Prostate gland (tissue), 2 donors: ENCODE measurements at places on chromosomes 4 and X.

DNA sequence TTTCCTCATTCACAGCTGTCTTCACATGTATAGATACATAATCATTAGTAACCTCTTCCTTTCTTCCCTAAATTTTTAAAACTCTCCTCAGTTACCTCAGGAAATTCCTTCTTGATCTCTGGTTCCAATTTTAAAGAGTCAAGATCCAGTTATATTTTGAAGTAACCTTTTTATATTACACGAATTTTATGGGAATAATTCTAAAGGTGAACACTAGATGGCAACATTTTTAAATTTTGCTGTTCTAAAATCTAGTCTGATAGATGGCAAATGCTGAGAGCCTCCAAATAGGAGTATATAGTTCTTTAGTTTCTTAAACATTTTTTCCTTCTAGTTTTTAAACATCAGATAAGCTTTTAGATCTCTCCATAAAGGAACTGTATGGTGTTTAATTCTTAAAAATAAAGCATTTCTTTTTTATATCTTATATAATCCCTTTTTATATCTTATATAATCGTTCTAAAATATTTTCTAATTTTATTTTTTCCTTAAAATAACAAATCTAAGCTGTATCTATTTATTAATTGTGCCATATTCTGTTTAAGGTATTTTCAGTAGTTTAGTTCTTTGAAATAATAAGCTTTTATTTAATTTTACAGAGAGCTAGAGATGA, 37.9 kb upstream of the PAPSS1 start:
- no peak for DNase-seq
- H3K27ac ChIP-seq = no peak overlapping the region
- H3K36me3 ChIP-seq = no peaks in the 10 kb centered on the region

- no peak overlapping the region for H3K27ac ChIP-seq
- H3K4me1 ChIP-seq = no peaks in the 10 kb centered on the region
- H3K36me3 ChIP-seq = no peaks in the 10 kb centered on the region
- no peak overlapping the region for H3K4me3 ChIP-seq
- no peaks in the 10 kb centered on the region for H3K27me3 ChIP-seq
These were observed 22.3 kb downstream of the GAB3 start for GRCh38 chrX:154728431-154729190.

GRCh38 chr4:154521607-154522006, 28.6 kb downstream of the PLRG1 start:
- no peaks in the 10 kb centered on the region for H3K27me3 ChIP-seq
- no peaks in the 10 kb centered on the region for H3K36me3 ChIP-seq
- no peaks in the 10 kb centered on the region for H3K4me1 ChIP-seq

DNA sequence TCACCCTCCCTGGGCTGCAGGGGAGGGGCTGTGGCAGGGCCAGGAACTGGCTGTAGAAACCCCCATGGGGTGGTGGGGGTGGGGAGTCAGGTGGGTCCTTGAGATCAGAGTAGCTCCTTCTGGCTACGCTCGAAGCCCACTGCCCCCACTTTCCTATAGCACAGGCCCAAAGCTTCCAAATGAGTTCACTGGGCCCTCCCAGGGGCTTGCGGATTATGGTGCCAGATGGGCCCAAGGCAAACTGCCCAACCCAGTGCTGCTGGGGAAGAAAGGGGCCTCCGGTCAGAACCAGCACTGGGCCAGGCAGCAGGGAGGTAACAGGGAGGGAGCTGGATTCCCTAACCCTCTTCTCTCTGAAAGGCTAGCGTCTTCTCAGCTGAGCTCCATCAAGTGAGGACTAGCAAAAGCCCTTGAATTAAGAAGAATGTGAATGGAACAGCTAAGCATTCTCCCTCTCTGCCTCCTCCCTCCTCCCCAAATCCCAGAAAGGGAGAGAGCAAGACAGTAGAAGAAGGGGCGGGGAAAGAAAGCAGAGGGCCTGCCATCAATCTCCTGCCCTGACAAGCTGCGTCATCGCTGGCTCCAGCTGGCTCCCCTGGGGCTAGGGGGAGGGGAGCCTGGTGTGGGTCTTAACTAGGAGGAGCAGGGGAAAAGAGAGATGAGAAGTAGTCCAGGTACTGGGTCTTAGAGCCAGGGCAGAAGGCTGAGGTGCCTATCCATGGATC, 34.7 kb downstream of the FRMPD3 start:
- H3K36me3 ChIP-seq = no peaks in the 10 kb centered on the region
- H3K27ac ChIP-seq = no peak overlapping the region
- H3K4me3 ChIP-seq = no peak overlapping the region
- no peaks in the 10 kb centered on the region for H3K27me3 ChIP-seq
- no peaks in the 10 kb centered on the region for H3K4me1 ChIP-seq
- no peak for DNase-seq

- no peaks in the 10 kb centered on the region for H3K4me1 ChIP-seq
- no peak for DNase-seq
- no peaks in the 10 kb centered on the region for H3K36me3 ChIP-seq
These were observed 88.1 kb downstream of the FSTL5 start for GRCh38 chr4:162075726-162076125.

DNA sequence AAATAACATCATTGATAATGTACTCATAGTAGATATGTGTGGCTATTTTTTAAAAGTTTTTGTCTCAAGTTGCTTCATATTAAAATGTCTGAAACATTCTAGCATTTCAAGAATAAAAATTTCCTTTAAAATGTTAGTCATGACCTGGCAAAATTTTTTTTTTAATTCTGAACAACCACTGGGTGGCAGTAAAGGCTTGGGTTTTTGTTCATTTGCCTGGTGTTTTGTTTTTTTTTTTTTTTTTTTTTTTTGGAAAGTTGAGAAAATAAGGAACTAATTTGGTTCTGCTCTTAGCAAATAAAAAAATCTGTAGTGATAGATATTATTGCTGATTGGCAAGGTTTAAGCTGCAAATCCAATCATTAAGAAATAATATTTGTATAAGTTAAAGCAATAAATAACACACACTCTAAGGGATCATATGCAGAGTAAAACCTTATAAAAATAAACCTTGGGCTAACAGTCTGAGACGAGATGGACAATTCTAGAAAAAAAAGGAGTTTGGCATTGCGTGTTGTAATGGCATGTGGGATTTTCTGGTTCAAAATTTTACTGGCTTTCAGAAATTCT, 81.4 kb downstream of the CEP44 start:
- H3K27me3 ChIP-seq = no peaks in the 10 kb centered on the region
- no peaks in the 10 kb centered on the region for H3K4me1 ChIP-seq
- H3K27ac ChIP-seq = no peak overlapping the region

- H3K4me3 ChIP-seq = no peak overlapping the region
- H3K4me1 ChIP-seq = no peaks in the 10 kb centered on the region
- H3K27ac ChIP-seq = no peak overlapping the region
- no peaks in the 10 kb centered on the region for H3K27me3 ChIP-seq
- DNase-seq = no peak
These were observed 765.0 kb upstream of the DIAPH2 start for GRCh38 chrX:95919605-95920004.

DNA sequence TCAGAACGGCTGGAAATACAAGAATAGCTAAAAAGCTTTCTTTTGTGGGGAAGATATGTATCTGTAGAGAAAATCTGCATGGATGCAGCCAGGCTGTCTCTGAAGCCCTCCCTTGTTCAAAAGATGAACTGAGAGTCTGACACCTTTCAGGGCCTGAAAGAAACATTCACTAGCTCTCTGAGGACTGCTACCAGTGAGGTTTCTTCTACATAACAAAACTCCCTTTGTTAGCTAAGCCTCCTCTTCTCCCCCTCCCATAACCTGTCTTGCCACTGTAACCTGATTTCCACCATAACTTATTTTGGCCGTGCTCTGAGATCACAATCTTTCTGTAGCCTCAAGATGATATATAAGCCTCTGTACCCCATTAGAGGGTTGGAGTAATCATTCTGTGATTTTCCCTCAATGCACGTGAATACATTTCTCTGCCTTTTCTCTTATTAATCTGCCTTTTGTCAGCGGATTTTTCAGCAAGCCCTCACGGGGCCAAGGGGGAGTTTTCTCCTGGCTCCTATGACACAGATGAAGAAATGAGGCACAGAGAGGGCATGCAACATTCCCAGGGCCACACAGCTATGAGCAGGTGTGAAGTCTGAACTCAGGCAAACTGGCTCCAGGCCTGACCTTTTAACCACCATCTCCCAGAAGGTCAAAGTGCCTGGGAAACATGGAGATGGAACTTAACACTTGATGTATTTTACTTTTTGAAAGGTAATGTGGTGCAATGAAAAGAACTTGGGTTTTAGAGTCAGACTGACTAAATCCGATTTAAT, 161.6 kb upstream of the PRDX4 start:
- no peaks in the 10 kb centered on the region for H3K27me3 ChIP-seq
- no peaks in the 10 kb centered on the region for H3K36me3 ChIP-seq
- peak; percentile 15 for DNase-seq
- no peaks in the 10 kb centered on the region for H3K4me1 ChIP-seq

DNA sequence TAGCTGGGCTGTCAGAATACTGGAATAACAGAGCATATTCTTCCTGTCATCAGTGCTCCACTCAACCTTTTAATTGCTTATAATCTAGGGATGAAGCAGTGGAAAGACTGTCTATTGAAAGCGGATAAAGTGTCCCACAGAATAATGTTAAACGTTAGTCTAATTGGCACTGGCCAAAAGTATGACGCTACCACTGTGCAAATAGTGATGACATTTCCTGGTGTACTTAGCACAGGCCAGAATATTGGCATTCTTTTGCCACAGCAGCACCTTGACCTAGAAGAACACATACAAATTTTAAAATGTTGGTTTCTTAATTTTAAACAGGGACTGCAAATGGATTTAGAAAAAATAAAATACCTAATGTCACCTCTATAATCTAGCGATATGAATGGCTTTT, 635.2 kb upstream of the SPANXN1 start:
- no peaks in the 10 kb centered on the region for H3K36me3 ChIP-seq
- no peak overlapping the region for H3K4me3 ChIP-seq
- no peak overlapping the region for H3K27ac ChIP-seq
- DNase-seq = no peak
- H3K4me1 ChIP-seq = no peaks in the 10 kb centered on the region

DNA sequence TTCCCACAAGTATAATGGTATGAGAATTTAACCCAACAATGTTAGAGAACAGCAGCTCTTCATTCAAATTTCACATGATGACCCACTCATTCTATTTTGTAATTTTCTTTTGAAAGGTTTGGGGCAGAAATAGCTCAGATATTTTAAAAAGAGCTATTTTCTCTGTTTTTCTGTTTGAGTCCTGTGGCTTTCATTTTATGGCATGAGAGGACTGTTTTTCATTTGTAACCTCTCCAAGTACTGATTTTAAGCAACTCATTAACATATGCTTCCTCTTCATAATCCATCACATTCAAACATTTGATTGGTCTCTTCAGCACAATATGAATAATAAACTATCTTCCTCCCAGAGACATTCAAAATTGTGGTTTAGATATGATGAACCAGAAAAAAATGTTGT, 129.0 kb upstream of the TEX13A start:
- no peak overlapping the region for H3K4me3 ChIP-seq
- H3K4me1 ChIP-seq = no peaks in the 10 kb centered on the region
- H3K36me3 ChIP-seq = no peaks in the 10 kb centered on the region
- no peak for DNase-seq
- no peaks in the 10 kb centered on the region for H3K27me3 ChIP-seq

DNA sequence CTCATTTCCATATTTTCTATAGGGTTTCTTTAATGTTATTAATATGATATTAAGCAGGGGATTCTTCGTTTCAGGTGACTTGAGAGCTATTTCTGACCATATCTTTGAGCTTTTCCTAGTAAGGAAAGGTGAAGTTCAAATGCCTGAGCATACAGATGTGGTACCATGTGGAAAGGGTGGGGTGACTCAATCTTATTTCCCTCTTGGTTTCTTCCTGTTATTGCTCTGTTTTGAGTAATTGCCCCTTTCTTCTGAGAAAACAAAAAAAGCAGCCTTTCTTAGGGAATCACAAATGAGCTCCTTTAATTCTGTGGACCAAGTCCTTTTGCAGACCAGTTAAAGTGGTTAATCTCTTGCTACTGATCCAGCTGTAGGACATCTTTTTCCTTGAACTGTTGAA, 41.0 kb upstream of the AGA start:
- no peaks in the 10 kb centered on the region for H3K27me3 ChIP-seq
- no peak overlapping the region for H3K27ac ChIP-seq
- DNase-seq = no peak
- no peaks in the 10 kb centered on the region for H3K36me3 ChIP-seq
- no peak overlapping the region for H3K4me3 ChIP-seq

DNA sequence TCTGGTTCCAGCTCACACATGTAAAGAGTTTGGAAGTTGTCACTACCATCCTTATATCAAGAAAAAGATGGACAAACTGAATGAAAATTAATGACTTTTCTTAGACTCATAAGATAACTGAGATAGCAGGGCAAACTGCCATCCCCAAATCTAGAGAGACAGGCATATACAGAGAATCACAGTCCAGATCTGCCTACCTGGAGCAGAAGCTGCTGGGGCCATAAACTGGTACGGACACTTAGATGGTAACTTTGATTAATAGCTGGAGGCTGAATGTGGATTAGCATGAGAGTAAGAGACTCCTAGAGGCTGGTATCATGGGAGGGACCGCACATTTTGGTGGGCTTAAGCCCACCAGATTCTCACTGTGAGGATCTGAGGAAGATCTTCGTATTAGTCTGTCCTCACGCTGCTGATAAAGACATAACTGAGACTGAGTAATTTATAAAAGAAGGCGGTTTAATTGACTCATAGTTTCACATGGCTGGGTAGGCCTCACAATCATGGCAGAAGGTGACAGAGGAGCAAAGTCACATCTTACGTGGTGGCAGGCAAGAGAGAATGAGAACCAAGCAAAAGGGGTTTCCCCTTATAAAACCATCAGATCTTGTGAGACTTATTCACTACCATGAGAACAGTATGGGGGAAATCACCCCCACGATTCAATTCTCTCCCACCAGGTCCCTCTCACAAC, 10.8 kb upstream of the POLA1 start:
- H3K4me3 ChIP-seq = no peak overlapping the region
- no peaks in the 10 kb centered on the region for H3K27me3 ChIP-seq
- no peak overlapping the region for H3K27ac ChIP-seq

GRCh38 chr4:42627885-42628646, 28.8 kb downstream of the ATP8A1 start:
- H3K4me1 ChIP-seq = no peaks in the 10 kb centered on the region
- H3K36me3 ChIP-seq = no peaks in the 10 kb centered on the region
- no peak overlapping the region for H3K4me3 ChIP-seq

DNA sequence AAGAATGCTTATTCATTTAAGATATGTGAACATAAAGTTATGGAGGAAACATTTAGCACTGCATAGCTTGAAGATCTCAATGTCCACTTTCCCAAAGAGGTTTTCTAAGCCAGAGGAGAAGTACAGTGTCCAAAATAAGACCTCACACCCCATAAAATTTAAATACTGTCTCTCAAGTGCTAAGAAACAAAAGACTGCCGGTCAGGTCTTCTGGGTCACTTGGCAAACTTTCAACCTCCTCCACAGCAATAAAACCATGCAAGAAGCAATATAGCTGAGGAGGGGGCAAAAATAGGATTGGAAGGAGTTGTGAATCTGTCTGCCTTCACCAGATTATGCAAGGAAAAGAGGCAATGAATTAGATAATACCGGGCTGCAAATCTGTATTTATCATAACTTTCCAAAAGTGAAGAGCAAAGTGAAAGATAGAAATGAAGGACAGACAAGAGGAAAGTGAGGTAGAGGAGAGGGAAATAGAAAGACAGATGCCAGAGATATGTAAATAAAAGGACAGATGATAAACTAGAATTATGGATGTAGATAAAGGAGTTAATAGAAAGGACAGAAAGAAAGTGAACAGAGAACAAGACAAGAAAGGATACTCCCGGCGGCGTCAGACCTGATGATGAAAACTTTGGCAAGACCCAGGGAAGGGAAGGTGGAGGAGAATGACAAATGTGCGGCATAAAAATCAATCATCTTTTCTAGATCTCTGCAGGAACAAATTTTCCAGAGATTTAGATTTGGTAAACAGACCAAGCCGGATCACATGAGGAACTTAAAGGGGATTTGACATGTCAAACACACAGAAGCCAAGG, 152.7 kb upstream of the FAM241A start:
- no peak for DNase-seq
- H3K36me3 ChIP-seq = no peaks in the 10 kb centered on the region
- no peak overlapping the region for H3K27ac ChIP-seq
- H3K4me3 ChIP-seq = no peak overlapping the region
